Aorta (tissue), 5 donors: ENCODE measurements at places on chromosomes 7 and 10.

DNA sequence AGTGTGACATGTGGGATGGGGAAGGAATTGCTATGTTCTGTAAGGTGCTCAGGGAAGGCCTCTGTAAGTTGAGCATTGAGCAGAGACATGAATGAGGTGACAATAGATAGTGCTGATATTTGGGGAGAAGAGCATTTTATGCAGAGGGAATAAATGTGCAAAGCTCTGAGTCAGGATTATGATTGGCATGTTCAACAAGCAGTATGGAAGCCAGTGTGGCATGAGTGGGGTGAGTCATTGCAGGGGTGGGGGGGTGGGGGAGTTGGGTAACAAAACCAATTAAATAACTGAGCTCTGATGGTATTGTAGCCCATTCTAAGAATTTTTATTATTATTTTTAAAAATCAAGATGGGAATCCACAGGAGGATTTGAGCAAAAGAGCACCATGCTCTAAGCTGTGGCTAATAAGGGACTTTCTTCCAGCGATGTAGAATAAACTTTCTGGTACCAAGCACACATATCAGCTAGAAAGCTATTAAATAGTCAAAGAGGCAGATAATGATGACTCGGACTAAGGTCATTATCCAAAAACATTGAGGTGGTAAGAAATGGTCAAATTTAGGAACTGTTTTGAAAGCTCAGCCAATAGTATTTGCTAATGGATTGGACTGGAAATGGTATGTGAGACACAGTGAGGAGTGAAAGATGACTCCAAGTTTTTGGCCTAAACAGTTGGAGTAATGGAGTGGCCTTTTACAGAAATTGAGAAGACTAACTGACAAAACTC lies 96.4 kb downstream of the PRKG1 start:
- peaks cover 4% of the 10 kb centered on the region for H3K4me1 ChIP-seq
- no peaks in the 10 kb centered on the region for H3K27me3 ChIP-seq
- H3K4me3 ChIP-seq, result no peak overlapping the region

- no peak overlapping the region for H3K4me3 ChIP-seq
- no peaks in the 10 kb centered on the region for H3K27me3 ChIP-seq
- no peaks in the 10 kb centered on the region for H3K4me1 ChIP-seq
Measured at GRCh38 chr7:111009526-111010040, 81.3 kb upstream of the LRRN3 start.

DNA sequence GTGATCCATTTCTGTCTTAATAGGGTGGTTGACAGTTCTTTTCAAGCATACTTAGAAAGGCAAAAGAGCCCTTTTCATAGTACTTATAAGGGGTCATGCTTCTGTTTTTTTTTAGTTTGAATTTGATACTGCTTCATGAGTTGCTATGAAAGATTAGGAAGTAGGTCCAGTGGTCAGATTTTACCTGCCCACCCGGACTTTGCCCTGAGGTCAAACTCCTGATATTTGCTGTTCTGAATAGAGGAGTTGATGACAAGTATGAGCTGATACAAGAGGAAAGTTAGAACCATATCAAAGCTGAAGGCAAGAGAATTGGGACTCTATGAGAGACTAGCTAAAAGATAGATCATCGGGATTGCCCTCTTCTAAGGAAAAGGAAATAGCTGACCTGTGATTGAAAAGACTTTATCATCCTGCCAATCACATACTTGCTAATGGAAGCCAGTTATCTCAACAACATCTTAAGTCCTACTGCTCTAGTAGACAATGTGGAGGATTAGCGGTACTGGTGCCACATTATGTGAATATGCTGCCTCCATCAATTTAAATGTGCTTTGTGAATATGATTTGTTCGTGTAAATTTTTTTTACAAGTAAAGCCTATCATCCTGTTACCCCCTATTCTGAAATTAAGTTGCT lies 37.5 kb upstream of the CYP26C1 start:
- H3K4me3 ChIP-seq, result no peak overlapping the region
- peaks cover 2% of the 10 kb centered on the region for H3K4me1 ChIP-seq
- no peaks in the 10 kb centered on the region for H3K36me3 ChIP-seq

DNA sequence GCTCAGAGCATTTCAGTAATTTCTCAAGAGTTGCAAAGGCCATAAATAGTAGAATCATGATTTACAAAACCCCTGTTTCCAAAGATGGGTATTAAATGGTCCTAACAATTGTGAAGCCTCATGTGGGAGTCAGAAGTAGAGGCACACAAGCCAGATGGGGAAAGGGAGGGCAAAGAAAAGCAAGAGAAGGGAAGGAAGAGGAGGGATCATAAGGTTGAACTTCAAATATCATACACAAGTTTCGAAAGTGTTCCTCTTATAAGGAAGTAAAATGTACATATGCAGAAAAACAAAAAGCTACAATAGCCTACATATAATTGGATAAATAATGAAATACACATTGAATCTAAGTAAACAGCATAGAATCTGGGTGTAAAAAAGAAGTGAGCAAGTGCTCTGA lies 6.0 kb downstream of the LIPN start:
- H3K36me3 ChIP-seq, result no peaks in the 10 kb centered on the region
- no peaks in the 10 kb centered on the region for H3K4me1 ChIP-seq
- DNase-seq, result no peak
- H3K4me3 ChIP-seq, result no peak overlapping the region
- H3K27me3 ChIP-seq, result no peaks in the 10 kb centered on the region
- H3K27ac ChIP-seq, result no peak overlapping the region

DNA sequence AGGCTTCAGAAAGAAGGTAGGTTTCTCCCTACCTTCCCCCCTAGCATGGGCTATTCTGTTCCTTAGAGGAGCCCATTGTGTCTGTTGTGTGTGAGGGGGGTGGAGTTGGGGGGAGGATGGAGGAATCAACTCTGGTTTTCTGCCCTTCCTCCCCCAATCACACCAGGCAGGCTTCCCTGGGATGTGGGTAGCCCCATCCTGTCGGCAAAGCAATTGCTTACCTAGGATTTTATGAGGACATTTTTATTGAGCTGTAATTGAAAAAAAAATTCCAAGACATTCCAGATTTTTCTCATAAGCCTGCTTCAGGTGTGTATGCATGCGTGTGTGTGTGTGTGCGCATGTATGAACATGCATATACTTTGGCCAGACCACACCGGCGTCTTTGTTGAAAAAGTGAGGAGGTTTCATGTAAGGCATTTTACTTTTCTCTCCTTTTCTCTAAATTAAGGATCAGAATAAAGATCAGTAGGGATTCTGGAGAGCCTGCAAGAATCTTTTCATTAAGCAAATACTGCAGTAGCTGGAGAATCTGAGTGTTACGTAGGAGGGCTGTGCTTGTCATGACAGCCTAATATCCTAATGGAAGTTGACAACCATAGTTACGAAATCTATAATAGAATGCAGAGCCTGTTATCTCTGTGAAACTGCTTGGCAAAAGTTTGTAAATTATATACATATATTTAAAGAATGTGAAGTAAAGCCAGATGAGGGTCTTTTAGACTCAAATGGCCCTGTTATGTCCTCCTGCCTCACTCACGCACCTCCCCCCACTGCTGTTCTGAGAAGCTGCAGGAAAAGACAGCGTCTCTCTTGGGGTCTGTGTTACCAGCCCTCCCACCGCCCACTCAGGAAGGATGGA lies 27.3 kb upstream of the SAMD8 start:
- no peak overlapping the region for H3K4me3 ChIP-seq
- no peaks in the 10 kb centered on the region for H3K36me3 ChIP-seq
- no peaks in the 10 kb centered on the region for H3K4me1 ChIP-seq
- no peaks in the 10 kb centered on the region for H3K27me3 ChIP-seq

DNA sequence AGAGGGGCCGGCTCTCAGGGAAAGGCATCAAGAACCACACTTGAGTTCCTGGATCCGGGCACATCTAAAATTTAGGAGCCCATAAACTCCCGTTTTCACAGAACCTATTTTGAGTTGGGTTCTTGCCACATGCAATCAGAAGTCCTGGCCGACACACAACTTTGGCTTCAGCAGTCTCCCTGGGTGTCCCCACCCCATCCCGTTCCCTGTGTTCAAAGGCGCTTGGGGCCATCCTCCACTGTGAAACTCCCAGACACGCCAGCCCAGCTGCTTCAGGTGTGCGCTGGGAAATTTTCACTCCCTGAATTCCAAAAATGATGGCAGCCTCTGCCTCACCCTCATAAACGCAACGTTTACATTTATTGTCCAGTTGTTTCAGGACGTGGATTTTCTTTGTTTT lies 8.4 kb upstream of the ZFAND2A start:
- no peaks in the 10 kb centered on the region for H3K36me3 ChIP-seq
- H3K27ac ChIP-seq, result no peak overlapping the region
- no peak for DNase-seq
- H3K4me1 ChIP-seq, result no peaks in the 10 kb centered on the region

- peak overlapping the region; percentile 49 for H3K4me3 ChIP-seq
- H3K36me3 ChIP-seq, result no peaks in the 10 kb centered on the region
- peak; percentile 75 for DNase-seq
- no peaks in the 10 kb centered on the region for H3K27me3 ChIP-seq
- H3K27ac ChIP-seq, result no peak overlapping the region
- no peaks in the 10 kb centered on the region for H3K4me1 ChIP-seq
Measured at GRCh38 chr7:29883462-29884398, 77.4 kb downstream of the WIPF3 start.

- H3K36me3 ChIP-seq, result no peaks in the 10 kb centered on the region
- H3K4me1 ChIP-seq, result no peaks in the 10 kb centered on the region
- no peak for DNase-seq
- no peak overlapping the region for H3K27ac ChIP-seq
- H3K27me3 ChIP-seq, result no peaks in the 10 kb centered on the region
Measured at GRCh38 chr7:46544396-46545008, 623.4 kb upstream of the IGFBP3 start.

GRCh38 chr10:37754538-37755323 lies 102.7 kb downstream of the ZNF248 start:
- H3K27me3 ChIP-seq, result no peaks in the 10 kb centered on the region
- DNase-seq, result no peak
- H3K4me3 ChIP-seq, result no peak overlapping the region
- no peaks in the 10 kb centered on the region for H3K4me1 ChIP-seq

GRCh38 chr7:80785276-80785675 lies 133.6 kb downstream of the SEMA3C start:
- H3K27me3 ChIP-seq, result no peaks in the 10 kb centered on the region
- H3K4me1 ChIP-seq, result peaks cover 7% of the 10 kb centered on the region
- H3K4me3 ChIP-seq, result no peak overlapping the region

- H3K27me3 ChIP-seq, result no peaks in the 10 kb centered on the region
- H3K27ac ChIP-seq, result no peak overlapping the region
- peaks cover 1% of the 10 kb centered on the region for H3K36me3 ChIP-seq
- H3K4me3 ChIP-seq, result no peak overlapping the region
- DNase-seq, result no peak
Measured at GRCh38 chr10:21721000-21721665, 187.1 kb downstream of the MLLT10 start.

DNA sequence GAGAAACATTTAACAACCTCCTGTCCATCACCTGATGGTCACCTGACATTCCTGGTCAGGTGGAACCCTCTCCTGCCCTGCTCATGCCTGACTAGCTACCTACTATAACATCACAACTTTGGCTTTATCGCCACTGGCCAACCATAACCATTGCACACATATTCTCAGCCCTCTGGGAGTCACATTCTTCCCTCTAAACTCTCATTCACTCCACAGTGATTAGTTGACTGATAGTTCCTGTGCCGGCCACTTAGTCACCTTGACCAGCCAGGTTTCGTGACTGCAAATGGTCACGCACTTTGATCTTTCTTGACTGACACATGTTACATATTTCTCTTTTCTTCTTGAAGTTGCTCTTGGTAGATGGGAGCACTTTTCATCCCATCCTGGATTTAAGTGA lies 50.1 kb downstream of the GNAI1 start:
- no peak overlapping the region for H3K4me3 ChIP-seq
- no peaks in the 10 kb centered on the region for H3K27me3 ChIP-seq
- peaks cover 9% of the 10 kb centered on the region for H3K4me1 ChIP-seq
- H3K27ac ChIP-seq, result no peak overlapping the region
- H3K36me3 ChIP-seq, result no peaks in the 10 kb centered on the region
- DNase-seq, result no peak

GRCh38 chr7:2452074-2452507 lies 24.1 kb downstream of the GRIFIN start:
- no peaks in the 10 kb centered on the region for H3K36me3 ChIP-seq
- H3K27me3 ChIP-seq, result no peaks in the 10 kb centered on the region
- H3K27ac ChIP-seq, result no peak overlapping the region
- H3K4me3 ChIP-seq, result no peak overlapping the region
- no peaks in the 10 kb centered on the region for H3K4me1 ChIP-seq

DNA sequence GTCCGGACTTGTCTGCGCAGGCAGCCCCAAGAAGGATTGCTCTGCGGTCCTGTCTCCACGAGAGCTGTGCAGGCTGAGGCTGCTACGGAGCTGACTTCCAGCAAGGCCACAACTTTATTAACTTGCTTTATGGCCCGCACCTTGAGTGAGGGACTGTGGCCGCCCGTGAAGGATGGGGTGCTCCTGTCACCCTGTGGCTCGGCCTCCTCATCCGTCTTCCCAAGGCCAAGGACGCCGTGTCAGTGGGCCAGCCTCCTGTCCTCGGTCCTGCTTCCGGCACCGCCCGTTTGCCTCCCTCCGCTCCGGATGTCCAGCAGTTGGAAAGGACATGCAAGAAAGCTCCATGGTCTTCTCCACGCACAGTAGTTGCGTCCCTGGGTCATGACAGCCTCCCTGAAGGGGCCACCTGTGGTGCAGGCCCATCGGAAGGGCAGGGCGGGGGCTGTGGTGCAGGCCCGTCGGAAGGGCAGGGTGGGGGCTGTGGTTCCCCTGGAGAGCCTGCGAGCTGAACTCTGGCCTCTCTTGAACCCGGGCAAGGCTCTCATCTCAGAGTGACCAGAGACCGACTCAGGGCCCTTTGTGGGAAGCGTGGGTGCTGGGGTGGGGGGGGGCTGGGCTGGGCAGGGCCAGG lies 87.1 kb downstream of the NKX6-2 start:
- no peaks in the 10 kb centered on the region for H3K4me1 ChIP-seq
- no peak overlapping the region for H3K4me3 ChIP-seq
- no peaks in the 10 kb centered on the region for H3K36me3 ChIP-seq
- peak; percentile 72 for DNase-seq

- no peaks in the 10 kb centered on the region for H3K27me3 ChIP-seq
- H3K27ac ChIP-seq, result no peak overlapping the region
- DNase-seq, result no peak
- H3K4me1 ChIP-seq, result no peaks in the 10 kb centered on the region
- no peak overlapping the region for H3K4me3 ChIP-seq
Measured at GRCh38 chr10:98589691-98590090, 143.0 kb upstream of the HPS1 start.

DNA sequence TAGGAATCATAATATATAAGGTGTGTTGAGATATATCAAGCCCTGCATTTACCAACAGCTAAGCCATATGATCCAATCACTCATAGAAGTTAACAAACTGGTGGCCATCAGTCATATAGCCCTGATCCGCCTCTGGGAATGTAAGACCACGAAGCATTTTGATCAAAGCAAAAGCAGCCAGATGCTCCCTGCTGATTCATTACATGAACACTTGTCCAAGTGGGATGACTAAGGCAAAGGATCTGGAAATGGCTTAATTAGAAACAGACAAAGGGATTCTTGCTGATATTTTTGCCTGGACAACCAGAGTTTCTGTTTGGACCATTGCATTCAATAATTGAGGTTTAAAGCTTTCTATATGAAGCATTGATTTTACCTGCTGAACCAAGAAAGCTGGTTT lies 535.5 kb downstream of the GPAM start:
- H3K27ac ChIP-seq, result no peak overlapping the region
- H3K27me3 ChIP-seq, result no peaks in the 10 kb centered on the region
- no peak for DNase-seq
- H3K4me1 ChIP-seq, result no peaks in the 10 kb centered on the region
- no peaks in the 10 kb centered on the region for H3K36me3 ChIP-seq

- H3K27me3 ChIP-seq, result no peaks in the 10 kb centered on the region
- H3K4me1 ChIP-seq, result peaks cover 6% of the 10 kb centered on the region
- no peak for DNase-seq
- no peaks in the 10 kb centered on the region for H3K36me3 ChIP-seq
- no peak overlapping the region for H3K27ac ChIP-seq
Measured at GRCh38 chr10:110739811-110740271, 95.7 kb downstream of the RBM20 start.
